ENCODE measurements at places on chromosomes 13 and 19.
A peak's percentile ranks its signal among the peaks of the same experiment; 100 is the strongest.

DNA sequence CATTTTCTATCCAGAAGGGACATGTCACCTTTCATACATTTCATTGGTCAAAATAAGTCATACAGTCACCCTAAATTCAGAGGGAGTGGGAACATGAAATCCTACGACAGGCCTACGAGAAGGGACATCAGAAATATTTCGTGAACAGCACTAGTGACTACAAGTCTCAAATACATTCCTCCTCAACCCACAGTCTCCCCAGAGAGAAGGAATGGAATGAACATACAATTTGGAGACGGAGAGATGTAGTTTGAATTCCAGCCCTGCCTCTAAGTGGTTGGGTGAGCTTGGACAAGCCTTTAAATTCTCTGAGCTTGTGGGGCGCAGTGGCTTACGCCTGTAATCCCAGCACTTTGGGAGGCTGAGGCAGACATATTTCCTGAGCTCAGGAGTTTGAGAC lies 9.9 kb downstream of the SERTM1 start:
- H3K27ac ChIP-seq: no peak overlapping the region
- no peaks in the 10 kb centered on the region for H3K4me1 ChIP-seq
- no peak for DNase-seq
- no peaks in the 10 kb centered on the region for H3K36me3 ChIP-seq
- H3K27me3 ChIP-seq: no peaks in the 10 kb centered on the region
- H3K4me3 ChIP-seq: no peak overlapping the region

DNA sequence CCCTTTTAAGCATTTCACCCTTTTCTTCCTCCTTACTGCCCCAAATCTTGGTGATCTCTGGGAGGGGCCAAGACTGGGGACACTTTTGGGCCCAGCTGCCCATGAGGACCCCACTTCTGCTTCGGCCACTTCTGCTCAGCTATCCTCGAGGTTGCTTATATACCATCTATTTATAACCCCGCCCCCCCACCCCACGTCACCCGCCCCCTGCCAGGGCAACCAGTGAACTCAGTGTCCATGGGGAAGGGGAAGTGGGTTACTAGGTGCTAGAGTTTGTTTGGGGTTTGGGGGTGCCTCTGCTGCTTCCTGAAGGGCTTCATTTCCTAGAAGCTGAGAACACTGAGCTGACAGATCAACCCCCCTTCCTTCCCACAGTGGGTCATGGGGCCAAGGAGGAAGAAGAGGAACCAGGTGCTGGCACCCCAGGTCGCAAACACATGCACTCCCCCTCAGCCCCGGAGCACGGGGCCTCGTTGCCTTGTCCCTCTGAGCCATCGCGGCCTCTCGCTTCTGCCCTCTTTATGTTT lies 6.1 kb upstream of the ADGRE5 start:
- peak; percentile 62 for DNase-seq
- H3K4me1 ChIP-seq: peaks cover 11% of the 10 kb centered on the region
- H3K27ac ChIP-seq: peak overlapping the region; percentile 92

DNA sequence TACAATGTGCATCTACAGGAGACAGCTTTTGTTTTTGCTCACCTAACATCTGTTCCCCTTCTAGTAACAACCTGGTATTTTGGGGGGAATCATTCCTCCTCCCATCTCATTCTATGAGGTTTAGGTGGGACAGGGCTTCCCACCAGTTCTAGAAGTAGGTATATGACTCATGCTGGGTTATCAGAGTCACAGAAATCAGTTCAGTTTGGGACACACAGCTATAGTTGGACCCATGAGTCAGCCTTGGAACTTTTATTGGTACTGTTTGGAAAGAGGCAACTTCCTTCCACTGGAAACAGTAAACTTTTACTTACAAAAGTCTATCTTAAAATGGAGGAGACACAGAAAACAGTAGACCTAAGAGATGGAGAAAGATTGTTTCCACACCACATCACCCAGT lies 185.5 kb downstream of the DNAJC3 start:
- H3K27me3 ChIP-seq: no peaks in the 10 kb centered on the region
- no peaks in the 10 kb centered on the region for H3K4me1 ChIP-seq
- H3K36me3 ChIP-seq: no peaks in the 10 kb centered on the region
- no peak for DNase-seq

DNA sequence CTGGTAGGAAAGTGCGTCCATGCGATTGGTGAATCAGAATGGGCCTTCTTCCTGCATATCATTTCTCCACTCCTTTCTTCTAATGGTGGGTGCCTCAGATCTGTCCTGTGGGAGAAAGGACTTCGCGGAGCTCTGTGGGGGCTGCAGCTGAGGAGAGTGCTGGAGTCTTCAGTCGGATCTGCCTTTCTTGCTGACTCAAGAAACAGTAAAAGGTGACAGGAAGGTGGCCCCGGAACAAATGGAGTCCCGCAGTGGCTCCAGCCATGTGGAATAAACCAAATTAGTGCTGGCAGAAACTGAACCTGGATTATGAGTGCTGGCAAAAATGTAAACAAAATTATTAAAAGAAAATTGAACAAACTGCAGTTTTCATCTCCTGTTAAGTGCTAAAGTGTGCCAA lies 15.1 kb upstream of the GAS6 start:
- peaks cover 3% of the 10 kb centered on the region for H3K4me1 ChIP-seq
- no peak overlapping the region for H3K4me3 ChIP-seq
- no peaks in the 10 kb centered on the region for H3K36me3 ChIP-seq
- DNase-seq: no peak

- H3K36me3 ChIP-seq: no peaks in the 10 kb centered on the region
- no peaks in the 10 kb centered on the region for H3K27me3 ChIP-seq
- H3K27ac ChIP-seq: no peak overlapping the region
- no peak overlapping the region for H3K4me3 ChIP-seq
- no peaks in the 10 kb centered on the region for H3K4me1 ChIP-seq
Observed at GRCh38 chr19:3145909-3146676, 10.3 kb downstream of the GNA15 start.

DNA sequence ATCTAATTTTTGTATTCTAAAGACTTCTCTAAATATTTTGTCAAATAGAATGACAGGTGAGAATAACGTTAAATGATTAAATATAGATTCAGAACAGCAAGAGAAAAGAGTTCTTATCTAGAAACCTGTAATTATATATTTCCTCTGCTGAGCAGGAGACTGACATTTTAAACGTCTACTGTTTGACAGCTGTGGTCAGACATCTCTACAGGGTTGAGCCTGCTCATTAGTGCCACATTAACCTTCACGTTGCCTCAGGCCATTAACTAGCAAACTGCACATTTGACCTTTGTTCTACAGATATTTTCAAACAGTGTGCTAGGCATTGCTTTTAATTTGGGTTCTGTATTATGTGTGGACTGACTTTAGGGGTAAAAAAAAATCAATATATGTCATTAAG lies 347.5 kb downstream of the GPC5 start:
- DNase-seq: no peak
- H3K27me3 ChIP-seq: no peaks in the 10 kb centered on the region
- H3K27ac ChIP-seq: no peak overlapping the region
- no peaks in the 10 kb centered on the region for H3K36me3 ChIP-seq
- no peak overlapping the region for H3K4me3 ChIP-seq

DNA sequence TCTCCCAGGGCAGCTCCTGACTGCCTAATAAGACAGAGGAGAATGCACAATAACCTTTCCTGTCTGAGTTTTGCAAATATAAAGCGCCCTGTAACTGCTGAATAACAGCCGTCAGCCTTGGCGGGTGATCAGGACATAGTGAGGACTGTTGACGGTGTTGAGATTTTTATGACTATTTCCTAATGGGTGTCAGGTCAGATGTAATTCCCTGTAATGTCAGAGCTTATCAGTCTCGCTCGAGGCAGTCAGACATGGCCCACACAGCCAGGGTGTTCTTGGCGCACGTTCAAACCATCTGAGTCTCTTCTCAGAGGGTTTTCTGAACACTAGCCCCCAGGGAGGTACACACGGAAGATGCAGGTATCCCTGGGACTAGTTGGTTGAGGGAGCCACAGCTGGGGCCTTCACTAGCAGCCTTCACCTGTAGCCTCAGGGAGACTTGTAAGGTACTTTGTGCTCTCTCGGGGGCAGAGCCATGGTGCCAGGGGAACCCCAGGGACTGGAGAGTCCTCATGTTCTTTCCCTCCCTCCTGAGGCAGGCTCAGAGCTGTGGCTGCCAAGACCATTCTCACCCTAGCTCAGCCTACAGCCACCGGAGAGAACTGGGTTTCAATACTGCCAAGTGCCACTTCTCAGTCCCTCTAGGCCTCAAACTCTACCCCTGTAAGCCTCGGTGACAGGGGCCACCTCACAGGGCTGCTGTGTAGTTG lies 213.1 kb downstream of the UQCRFS1 start:
- no peaks in the 10 kb centered on the region for H3K27me3 ChIP-seq
- no peak overlapping the region for H3K4me3 ChIP-seq
- H3K4me1 ChIP-seq: no peaks in the 10 kb centered on the region

GRCh38 chr19:35344511-35345031 lies 3.1 kb upstream of the FFAR1 start:
- no peaks in the 10 kb centered on the region for H3K4me1 ChIP-seq
- H3K27me3 ChIP-seq: no peaks in the 10 kb centered on the region
- no peak overlapping the region for H3K27ac ChIP-seq
- no peaks in the 10 kb centered on the region for H3K36me3 ChIP-seq
- H3K4me3 ChIP-seq: no peak overlapping the region
- DNase-seq: peak; percentile 42

- no peaks in the 10 kb centered on the region for H3K36me3 ChIP-seq
- no peak for DNase-seq
- H3K27me3 ChIP-seq: no peaks in the 10 kb centered on the region
- no peaks in the 10 kb centered on the region for H3K4me1 ChIP-seq
- no peak overlapping the region for H3K27ac ChIP-seq
Observed at GRCh38 chr13:101639711-101640110, 187.2 kb downstream of the ITGBL1 start.

GRCh38 chr19:41501854-41502253 lies 58.9 kb downstream of the ERICH4 start:
- DNase-seq: no peak
- no peak overlapping the region for H3K4me3 ChIP-seq
- no peaks in the 10 kb centered on the region for H3K27me3 ChIP-seq
- H3K4me1 ChIP-seq: no peaks in the 10 kb centered on the region

DNA sequence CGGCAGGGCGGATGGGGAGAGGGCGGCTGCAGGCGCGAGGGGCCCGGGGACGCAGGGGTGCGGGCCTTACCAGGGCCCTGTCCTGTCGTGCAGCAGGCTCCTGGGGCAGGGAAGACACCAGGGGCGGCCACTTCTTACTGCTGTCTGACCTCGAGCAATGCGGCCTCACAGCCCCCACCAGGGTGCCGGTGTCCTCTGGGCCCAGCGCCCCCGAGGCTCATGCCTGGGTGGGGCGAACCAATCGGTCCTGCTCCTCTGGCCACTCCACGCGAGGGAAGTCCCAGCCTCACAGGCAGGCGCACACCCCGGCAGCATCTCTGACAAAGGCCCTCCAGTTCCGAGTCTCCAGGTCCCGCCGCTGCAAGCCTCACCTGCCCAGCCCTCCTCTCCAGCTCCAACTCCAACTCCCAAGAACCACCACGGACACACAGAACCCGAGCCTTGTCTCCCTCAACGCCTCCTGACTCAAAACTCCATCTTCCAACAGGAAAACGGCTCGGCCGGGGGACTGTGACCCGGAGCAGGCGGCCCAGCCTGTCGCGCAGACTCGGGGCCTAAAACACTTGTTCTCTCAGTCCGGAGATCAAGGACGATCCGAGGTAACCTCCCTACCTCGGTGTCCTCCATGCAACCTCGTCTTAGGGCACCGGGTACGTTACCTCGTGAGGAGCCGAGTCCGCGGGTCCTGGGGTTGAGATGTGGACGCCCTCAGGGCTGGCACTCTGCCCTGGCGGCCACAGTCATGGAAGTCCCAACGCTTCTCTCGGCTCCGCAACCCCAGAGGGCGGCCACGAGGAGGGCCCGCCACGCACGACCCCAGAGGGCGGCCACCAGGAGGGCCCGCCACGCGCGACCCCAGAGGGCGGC lies 6.5 kb downstream of the FGF22 start:
- no peak overlapping the region for H3K4me3 ChIP-seq
- H3K27ac ChIP-seq: no peak overlapping the region
- no peaks in the 10 kb centered on the region for H3K27me3 ChIP-seq
- no peak for DNase-seq

DNA sequence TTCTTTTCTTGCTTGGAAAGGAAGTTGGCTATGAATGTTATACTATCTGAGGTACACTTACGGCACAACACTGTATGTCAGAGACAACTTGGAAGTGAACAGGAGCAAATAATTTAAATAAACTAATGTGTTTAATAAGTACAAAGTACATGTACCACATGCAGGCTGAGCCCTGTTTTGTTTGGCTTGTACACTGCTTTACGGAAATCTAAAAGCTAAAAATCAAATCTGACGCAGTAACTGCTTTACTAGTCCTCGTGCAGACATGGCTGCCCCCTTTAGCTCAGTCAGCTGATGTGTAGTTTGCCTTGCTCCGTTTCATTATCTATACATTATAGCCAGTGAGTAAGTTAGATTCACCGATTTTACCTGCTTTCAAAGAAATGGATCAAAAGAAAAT lies 36.5 kb downstream of the TDRD3 start:
- DNase-seq: no peak
- peak overlapping the region; percentile 41 for H3K4me3 ChIP-seq
- no peaks in the 10 kb centered on the region for H3K36me3 ChIP-seq
- H3K27me3 ChIP-seq: no peaks in the 10 kb centered on the region
- no peaks in the 10 kb centered on the region for H3K4me1 ChIP-seq

All from ascending aorta (tissue), 2 donors.